Dermis blood vessel endothelial cell (primary cell): ENCODE measurements at places on chromosomes 11 and 22. TPM values are rescaled to one million over a fixed set of nuclear protein-coding genes. Genes with fewer than 3 reads are reported as not detected.

BIK gene
- 1.7 and 1.9 TPM in 2 replicates for total RNA-seq

BRSK2 gene
- total RNA-seq: 0.23 and 0.51 TPM in 2 replicates

ISX gene
- total RNA-seq: not detected in 2 replicates

EXPH5 gene
- total RNA-seq: under 0.01 and 0.09 TPM in 2 replicates

TESMIN gene
- total RNA-seq: 2.4 and 6.0 TPM in 2 replicates

PGR gene
- total RNA-seq: under 0.01 TPM in 1 of 2 replicates, not detected in the other

TEX12 gene
- not detected in 2 replicates for total RNA-seq

SLC22A12 gene
- total RNA-seq: not detected in 2 replicates

PKP3 gene
- total RNA-seq: 0.09 and 0.68 TPM in 2 replicates

CCDC116 gene
- total RNA-seq: 0.17 and 0.28 TPM in 2 replicates
